Activated naive CD4-positive, alpha-beta T cell treated with anti-CD3 and anti-CD28 coated beads for 36 hours (primary cell): ENCODE measurements at places on chromosomes 2 and 18. TPM values are rescaled to one million over a fixed set of nuclear protein-coding genes. Genes with fewer than 3 reads are reported as not detected.
A peak's percentile ranks its signal among the peaks of the same experiment; 100 is the strongest.

The CHRND gene
- total RNA-seq: not detected

The PXDN gene
- not detected for total RNA-seq

The PUM2 gene
- 96.8 TPM for total RNA-seq

The ACMSD gene
- total RNA-seq: not detected

The HOXD1 gene
- not detected for total RNA-seq

The KANSL3 gene
- 37.5 TPM for total RNA-seq

The COL5A2 gene
- 4.7 TPM for total RNA-seq

GRCh38 chr2:2020897-2021296 lies 276.6 kb upstream of the PXDN start:
- no peak overlapping the region for H3K27ac ChIP-seq
- DNase-seq: no peak
- H3K4me1 ChIP-seq: no peaks in the 10 kb centered on the region
- H3K4me3 ChIP-seq: no peak overlapping the region
- peaks cover 2% of the 10 kb centered on the region for H3K36me3 ChIP-seq

- no peak overlapping the region for H3K27ac ChIP-seq
- no peak for DNase-seq
- no peak overlapping the region for H3K4me3 ChIP-seq
- no peaks in the 10 kb centered on the region for H3K36me3 ChIP-seq
- no peaks in the 10 kb centered on the region for H3K4me1 ChIP-seq
These were observed 618.4 kb downstream of the BCL11A start for GRCh38 chr2:59935005-59935404.

- H3K4me3 ChIP-seq: peak within 1 kb of the TSS; percentile 79
- H3K27ac ChIP-seq: peak within 1 kb of the TSS; percentile 84
- H3K27me3 ChIP-seq: no peaks in the 10 kb centered on the region
These were observed at the start of gene VAMP5 for GRCh38 chr2:85584354-85584856. VAMP5 (plus strand) TSS chr2:85584431; CDS start chr2:85584491, 60 bp downstream.

- no peak for DNase-seq
- H3K4me1 ChIP-seq: no peaks in the 10 kb centered on the region
- H3K36me3 ChIP-seq: no peaks in the 10 kb centered on the region
- no peak overlapping the region for H3K27ac ChIP-seq
- no peaks in the 10 kb centered on the region for H3K27me3 ChIP-seq
These were observed 145.1 kb downstream of the CDC42EP3 start for GRCh38 chr2:37526323-37526722.

DNA sequence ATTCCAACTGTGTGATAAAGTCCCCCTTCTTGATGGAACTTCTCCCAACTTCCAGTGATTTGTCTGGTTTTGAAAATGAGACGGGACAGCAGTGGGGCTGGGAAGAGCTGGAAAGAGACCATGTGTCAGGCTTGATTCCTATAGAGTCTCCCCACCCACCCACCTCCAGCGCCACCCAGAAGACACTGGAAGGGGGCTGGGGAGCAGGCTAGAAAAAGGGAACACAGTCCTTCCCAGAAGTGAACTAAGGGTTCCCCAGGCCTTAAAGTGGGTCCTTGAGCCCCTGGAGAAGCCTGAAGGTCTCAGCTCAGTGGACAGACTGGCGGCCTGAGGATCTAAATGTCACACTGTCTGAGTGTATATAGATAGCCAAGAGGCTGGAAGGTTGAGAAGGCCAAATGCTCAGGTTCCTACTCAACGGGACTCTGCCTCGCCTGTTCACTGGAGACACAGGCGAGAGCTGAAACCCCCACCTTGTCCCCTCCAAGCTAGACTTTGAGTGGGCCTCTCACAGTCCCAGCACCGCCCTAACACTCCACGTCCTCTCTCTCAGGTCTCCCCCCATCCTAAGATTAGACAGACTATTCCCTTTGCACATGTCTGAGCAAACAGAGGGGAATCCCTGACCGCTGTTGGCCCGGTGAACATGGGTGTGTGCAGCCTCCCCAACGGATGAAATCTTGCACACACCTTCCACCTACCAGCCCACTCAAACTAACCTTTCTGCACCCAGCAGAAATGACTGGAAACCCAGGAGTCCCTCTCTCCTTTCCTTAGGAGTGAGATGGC lies 1.6 kb downstream of the PKDCC start:
- no peak overlapping the region for H3K4me3 ChIP-seq
- no peak overlapping the region for H3K27ac ChIP-seq
- no peaks in the 10 kb centered on the region for H3K36me3 ChIP-seq
- peaks cover 54% of the 10 kb centered on the region for H3K27me3 ChIP-seq
- DNase-seq: no peak
- peaks cover 5% of the 10 kb centered on the region for H3K4me1 ChIP-seq

- H3K36me3 ChIP-seq: no peaks in the 10 kb centered on the region
- no peak for DNase-seq
- H3K27me3 ChIP-seq: no peaks in the 10 kb centered on the region
- H3K4me3 ChIP-seq: no peak overlapping the region
These were observed 500.5 kb downstream of the TSN start for GRCh38 chr2:122255924-122256323.

GRCh38 chr2:206937555-206937954 lies 1.8 kb upstream of the CPO start:
- no peaks in the 10 kb centered on the region for H3K36me3 ChIP-seq
- no peak overlapping the region for H3K27ac ChIP-seq
- H3K27me3 ChIP-seq: no peaks in the 10 kb centered on the region
- H3K4me1 ChIP-seq: no peaks in the 10 kb centered on the region

DNA sequence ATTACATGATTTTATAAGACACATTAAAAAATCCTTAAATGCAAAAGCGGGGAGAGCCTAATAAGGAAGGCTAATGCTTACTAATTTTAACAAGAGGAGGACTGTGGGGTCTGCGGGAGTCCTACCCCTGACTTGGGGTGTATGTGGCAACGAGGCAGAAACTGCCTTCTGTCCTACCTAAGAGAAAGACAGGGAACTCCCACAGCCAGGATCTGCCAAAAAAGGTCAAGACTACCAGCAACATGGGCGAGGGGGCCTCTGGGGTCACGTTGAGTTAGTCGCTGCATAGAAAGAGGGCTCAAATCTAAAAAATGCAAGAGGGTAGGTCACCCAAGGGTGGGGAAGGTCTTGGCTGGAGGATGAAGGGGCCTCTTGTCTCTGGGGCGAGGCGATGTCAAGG lies 529 bp upstream of the AMER3 start:
- no peak overlapping the region for H3K27ac ChIP-seq
- no peak overlapping the region for H3K4me3 ChIP-seq
- no peaks in the 10 kb centered on the region for H3K36me3 ChIP-seq
- H3K4me1 ChIP-seq: peaks cover 3% of the 10 kb centered on the region

DNA sequence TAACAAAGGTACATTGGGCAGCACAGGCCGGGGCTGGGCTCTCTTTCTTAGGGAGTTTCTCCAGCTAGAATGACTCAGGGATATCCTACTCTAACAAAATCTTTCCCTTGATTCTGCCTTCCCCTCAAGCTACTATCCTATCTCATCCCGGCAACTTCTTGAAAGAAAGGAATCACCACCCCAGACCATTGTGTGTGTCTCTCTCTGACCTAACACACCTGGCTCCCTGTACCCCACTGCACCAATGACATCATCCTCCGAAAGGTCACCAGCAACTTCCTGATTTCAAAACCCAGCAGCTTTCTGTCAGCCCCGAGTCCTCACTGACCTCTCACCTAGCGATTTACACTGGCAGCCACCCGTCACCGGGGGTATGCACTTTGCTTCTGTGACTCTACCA lies 72.1 kb upstream of the MAP4K4 start:
- DNase-seq: peak; percentile 23
- H3K4me1 ChIP-seq: peaks cover 34% of the 10 kb centered on the region
- H3K36me3 ChIP-seq: no peaks in the 10 kb centered on the region
- peak overlapping the region; percentile 7 for H3K27ac ChIP-seq
- no peak overlapping the region for H3K4me3 ChIP-seq

DNA sequence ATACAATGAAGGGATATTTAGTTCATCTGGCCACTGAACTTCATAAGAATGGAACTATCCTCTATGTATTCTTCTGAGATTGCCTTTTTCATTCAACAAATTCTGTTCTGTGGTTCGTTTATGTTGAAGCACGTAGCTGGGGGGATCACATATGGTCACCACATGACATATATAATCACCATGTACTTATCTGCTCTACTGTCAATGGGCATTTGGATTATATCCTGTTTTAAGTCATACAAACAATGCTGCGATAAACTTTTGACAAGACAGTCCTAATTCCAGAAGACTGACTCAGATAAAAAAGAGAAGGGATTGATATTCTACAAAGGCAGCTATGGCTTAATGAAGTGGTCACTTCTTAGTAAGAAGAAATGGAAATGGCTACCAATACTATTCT lies 116.0 kb upstream of the CCDC195 start:
- H3K27me3 ChIP-seq: no peaks in the 10 kb centered on the region
- no peak overlapping the region for H3K4me3 ChIP-seq

DNA sequence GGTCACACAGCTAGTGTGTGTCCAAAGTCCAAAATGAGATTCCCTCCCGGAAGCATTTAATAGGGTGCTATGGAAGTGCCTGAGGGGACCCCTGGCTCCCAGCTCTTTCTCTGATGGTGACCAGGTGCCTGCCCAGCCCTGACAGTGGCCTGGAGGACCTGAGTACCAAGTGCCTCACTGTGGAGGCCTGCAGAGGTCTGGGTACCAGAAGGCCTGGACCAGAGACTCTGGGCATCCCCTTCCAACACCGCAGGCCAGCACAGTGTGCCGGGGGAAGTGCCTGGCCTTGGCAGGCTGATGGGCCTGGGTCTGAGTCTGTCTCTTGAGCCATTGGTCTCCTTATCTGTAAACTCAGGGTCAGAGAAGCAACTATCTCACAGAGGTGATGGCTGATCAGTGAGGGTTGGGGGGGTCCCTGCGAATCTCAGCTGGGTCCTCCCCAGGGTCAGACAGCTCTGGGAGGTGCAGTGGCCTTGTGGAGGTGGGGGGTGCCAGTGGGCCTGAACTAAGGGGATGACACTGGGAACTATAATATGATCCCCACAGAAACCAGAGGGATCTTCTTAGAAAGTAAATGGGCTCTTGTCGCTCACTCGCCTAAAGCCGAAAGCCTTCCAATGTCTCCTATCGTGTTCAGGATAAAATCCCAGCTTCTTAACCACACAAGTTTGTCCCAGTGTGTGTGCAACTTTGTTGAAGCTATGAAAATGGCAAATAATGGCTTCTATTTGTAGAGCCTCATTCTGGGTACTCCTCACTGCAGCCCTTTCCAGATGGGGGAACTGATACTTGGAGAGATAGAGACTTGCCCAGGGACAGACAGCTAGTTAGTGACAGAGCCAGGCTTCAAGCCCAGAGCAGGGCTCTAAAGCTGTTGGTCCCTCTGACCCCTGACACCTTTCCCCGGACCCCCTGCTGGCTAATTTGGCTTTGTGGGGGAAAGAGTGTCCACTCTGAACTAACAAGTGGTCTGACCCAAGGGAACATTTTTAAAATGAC lies 225.1 kb downstream of the TFCP2L1 start:
- H3K4me3 ChIP-seq: no peak overlapping the region
- no peaks in the 10 kb centered on the region for H3K36me3 ChIP-seq
- H3K27me3 ChIP-seq: peaks cover 4% of the 10 kb centered on the region
- no peak overlapping the region for H3K27ac ChIP-seq
- no peaks in the 10 kb centered on the region for H3K4me1 ChIP-seq
- DNase-seq: no peak

- no peak overlapping the region for H3K4me3 ChIP-seq
- DNase-seq: no peak
- H3K27me3 ChIP-seq: no peaks in the 10 kb centered on the region
- no peak overlapping the region for H3K27ac ChIP-seq
These were observed 21.8 kb downstream of the TNFAIP6 start for GRCh38 chr2:151379169-151379568.

GRCh38 chr2:46872902-46873603 lies 42.6 kb downstream of the MCFD2 start:
- H3K27me3 ChIP-seq: no peaks in the 10 kb centered on the region
- H3K27ac ChIP-seq: no peak overlapping the region
- H3K4me3 ChIP-seq: no peak overlapping the region
- no peaks in the 10 kb centered on the region for H3K4me1 ChIP-seq
- DNase-seq: no peak

DNA sequence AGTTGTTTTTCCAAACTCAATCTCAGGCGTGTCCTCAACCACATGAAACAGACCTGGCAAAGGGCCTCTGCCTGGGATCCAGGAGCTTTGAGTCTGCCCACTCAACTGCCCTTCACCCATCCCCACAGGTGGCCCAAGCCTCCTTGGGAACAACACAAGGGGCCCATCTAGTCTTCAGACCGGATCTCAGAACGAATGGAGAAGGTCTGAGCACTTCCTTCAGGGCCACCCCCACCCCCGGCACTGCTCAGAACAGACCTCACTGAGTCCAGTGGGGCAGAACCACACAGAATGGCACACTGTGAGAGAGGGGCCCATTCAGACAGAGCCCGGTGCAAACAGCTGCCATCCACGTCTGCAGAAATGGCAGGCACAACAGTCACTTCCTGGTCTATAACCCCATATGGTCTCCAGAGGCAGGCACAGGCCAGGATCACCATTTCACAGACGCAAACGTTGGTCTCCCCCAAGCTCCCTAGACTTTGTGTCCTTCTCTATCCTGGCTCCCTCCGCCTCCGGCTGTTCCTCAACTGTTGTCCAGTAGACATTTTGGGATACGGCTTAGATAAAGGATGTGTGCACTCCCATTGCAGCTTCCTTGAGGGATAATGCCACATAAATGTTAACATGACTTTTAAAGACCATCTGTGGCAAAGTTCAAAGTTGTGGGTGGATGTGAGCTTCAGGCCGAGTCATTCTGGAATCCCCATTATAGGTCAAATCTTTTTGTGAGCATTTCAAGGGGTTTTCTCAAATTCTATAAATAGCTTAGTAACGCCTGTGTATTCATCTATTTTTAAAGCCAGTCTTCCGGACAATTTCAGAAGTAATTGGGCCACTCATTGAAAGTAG lies 149.7 kb downstream of the SMAD7 start:
- DNase-seq: peak; percentile 37
- peaks cover 45% of the 10 kb centered on the region for H3K4me1 ChIP-seq
- no peaks in the 10 kb centered on the region for H3K27me3 ChIP-seq
- H3K4me3 ChIP-seq: no peak overlapping the region

- DNase-seq: no peak
- no peak overlapping the region for H3K27ac ChIP-seq
- H3K36me3 ChIP-seq: no peaks in the 10 kb centered on the region
- peaks cover 6% of the 10 kb centered on the region for H3K4me1 ChIP-seq
- H3K27me3 ChIP-seq: peaks cover 9% of the 10 kb centered on the region
These were observed 201.6 kb downstream of the SETBP1 start for GRCh38 chr18:44882163-44882868.

DNA sequence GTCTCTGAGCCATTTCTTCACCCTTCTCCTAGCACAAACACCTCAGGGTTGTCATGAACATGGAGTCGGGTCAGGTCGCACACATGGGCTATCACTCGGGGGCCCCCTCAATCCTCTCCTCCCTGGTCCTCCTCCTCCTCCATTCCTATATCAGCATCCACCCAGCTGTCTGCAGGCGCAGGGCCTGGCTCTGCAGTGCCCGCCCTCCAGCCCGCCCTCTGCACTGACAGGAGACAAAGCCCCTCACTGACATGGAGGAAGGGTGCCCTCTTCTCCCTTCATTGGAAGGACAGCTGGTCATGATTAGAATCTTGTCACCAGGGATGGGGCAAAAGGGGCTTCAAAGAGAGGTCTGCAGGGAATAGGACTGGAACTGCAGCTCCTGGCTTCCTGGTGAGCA lies 21.7 kb downstream of the HS1BP3 start:
- no peak overlapping the region for H3K4me3 ChIP-seq
- H3K4me1 ChIP-seq: no peaks in the 10 kb centered on the region
- H3K27me3 ChIP-seq: no peaks in the 10 kb centered on the region
- no peak for DNase-seq
- no peak overlapping the region for H3K27ac ChIP-seq

GRCh38 chr2:192700934-192701333 lies 506.2 kb upstream of the TMEFF2 start:
- no peaks in the 10 kb centered on the region for H3K27me3 ChIP-seq
- H3K36me3 ChIP-seq: no peaks in the 10 kb centered on the region
- H3K27ac ChIP-seq: no peak overlapping the region

GRCh38 chr2:66434679-66435548 lies at the start of gene MEIS1:
MEIS1 (plus strand) TSS chr2:66435125; CDS start chr2:66435857, 732 bp downstream.
- no peak within 1 kb of the TSS for H3K27ac ChIP-seq
- peak within 1 kb of the TSS; percentile 68 for H3K4me3 ChIP-seq
- peak; percentile 32 for DNase-seq
- no peaks in the 10 kb centered on the region for H3K36me3 ChIP-seq
